ENCODE measurements at places on chromosomes 4 and X.
A peak's percentile ranks its signal among the peaks of the same experiment; 100 is the strongest.

DNA sequence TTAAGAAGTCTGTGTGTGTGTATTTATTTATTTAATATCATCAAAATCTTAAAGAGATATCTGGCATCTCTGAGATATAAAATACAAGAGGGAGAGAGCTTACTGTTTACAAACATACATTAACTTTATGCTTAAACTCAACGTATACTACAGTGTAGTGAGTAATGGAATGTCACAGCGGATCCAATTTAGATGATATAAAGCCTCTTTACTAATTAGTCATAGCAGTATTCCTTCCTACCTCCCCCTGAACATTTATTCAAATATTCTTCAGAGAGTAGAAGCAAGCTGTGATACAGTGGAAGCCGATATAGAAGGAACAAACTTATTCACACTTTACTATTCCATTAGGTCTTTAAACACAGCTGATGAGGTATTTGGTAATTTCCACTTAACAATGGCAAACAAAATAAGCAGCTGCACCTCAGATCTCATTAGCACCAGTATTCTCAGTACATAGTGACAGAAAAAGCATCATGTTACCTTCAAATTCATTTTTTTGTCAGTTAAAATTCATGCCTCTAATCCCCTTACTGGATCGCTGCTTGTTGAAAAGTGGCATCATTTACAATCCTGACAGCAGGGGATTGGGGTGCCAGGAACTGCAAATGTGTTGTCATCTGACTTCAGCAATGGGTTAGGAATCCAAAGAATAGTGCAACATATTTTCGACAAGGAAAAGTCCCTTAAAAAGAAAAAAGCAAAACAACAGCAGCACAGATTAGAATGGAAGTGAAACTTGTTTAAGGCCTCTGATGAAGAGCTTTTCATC is 658.7 kb upstream of the EPHA5 start:
- DNase-seq = no peak

GRCh38 chrX:57595381-57595811 is 3.6 kb downstream of the ZXDB start:
- peak; percentile 41 for DNase-seq

DNA sequence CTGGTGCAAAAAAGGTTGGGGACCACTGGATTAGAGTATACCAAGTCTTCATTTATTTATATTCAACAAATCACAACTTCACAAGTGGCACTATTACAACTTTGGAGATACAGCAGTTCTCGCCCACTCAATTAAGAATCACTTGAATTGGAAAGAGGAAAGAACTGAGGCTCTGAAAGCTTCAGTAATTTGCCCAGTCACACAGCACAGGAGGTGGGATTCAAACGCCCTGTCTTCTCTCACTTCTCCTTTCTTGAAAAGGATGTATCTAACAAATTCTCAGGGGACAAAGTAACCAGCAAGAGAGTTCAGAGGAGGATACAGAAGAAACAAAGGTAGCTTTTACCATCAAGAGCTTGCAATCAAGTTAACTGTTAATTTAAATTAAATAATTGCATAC is 12.4 kb downstream of the SMIM14 start:
- no peak for DNase-seq

- DNase-seq = no peak
These were observed 36.6 kb downstream of the DAPP1 start for GRCh38 chr4:99853190-99853589.

DNA sequence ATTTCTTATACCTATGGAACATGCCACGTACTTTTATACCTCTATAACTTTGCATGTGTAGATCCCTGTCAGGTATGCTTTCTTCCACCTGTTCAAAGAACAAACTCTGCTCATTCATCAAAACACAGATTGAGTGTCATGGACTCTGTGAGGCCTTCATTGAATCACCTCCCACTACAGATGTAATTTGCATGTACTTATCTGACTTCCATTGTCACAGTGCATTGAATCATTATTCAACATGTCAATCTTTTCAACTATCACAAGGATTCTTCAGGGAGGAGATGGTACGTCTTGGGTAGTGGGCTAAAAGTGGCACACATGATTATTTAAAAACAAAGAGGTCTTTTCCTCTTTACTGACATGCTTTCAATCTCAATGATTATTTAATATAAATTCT is 24.1 kb downstream of the SPOCK3 start:
- no peak for DNase-seq

GRCh38 chr4:8200302-8200975 is 1.3 kb downstream of the SH3TC1 start:
- no peak for DNase-seq

DNA sequence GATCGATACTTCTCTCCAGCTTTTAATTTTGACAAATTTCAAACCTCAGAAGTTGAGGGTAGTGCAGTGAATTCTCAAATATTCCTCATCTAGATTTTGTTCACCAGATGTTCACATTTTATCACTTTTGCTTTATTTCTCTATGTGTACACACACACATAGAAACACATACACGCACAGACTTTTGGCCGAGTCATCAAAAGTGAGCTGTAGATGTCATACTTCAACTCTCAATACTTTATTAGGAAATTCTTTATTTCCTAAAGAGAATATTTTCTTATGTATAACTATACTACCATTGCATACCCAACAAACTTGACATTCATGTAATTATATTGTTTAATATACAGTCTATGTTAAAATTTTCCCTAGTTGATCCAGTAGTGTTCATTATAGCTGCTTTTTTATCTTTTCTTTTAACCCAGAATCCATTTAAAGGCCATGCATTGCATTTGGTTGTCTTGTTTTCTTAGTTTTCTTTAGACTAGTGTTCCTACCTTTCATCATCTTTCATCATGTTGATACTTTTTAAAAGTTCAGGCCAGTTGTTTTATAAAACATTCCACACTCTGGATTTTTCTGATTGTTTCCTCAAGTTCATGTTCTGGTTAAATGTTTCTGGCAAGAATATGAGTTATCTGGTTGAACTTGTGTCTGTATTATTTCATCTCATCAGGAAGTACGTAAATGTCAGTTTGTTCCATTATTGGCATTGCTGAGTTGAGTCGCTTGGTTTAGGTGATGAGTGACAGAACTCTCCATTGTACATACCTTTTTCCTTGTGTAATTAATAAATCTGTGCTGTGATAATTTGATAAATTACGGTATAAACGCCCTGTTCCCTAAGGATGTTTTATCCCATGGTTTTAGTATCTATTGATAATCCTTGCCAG is 94.1 kb upstream of the TLR2 start:
- DNase-seq = no peak

GRCh38 chr4:112105201-112105969 is 39.9 kb upstream of the FAM241A start:
- no peak for DNase-seq

GRCh38 chr4:101458914-101459313 is 111.6 kb upstream of the PPP3CA start:
- no peak for DNase-seq

DNA sequence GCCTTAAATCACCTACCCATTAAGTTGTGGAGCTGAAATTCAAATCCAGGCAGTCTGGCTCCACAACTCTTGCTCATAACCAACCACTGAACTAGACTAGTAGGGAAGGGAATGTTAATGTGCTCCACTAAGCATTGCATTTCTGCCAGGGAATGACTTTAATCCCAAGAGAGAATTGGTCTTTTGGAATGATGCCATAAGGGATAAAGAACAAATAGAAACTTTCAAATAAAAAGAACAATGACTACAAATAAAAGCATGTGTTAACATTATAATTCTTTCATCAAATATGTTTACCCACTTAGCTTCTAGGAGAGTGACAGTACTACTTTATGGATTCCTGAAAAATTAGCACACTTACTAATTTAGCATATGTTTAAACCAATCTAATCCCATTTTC is 905.9 kb downstream of the CENPC start:
- no peak for DNase-seq

DNA sequence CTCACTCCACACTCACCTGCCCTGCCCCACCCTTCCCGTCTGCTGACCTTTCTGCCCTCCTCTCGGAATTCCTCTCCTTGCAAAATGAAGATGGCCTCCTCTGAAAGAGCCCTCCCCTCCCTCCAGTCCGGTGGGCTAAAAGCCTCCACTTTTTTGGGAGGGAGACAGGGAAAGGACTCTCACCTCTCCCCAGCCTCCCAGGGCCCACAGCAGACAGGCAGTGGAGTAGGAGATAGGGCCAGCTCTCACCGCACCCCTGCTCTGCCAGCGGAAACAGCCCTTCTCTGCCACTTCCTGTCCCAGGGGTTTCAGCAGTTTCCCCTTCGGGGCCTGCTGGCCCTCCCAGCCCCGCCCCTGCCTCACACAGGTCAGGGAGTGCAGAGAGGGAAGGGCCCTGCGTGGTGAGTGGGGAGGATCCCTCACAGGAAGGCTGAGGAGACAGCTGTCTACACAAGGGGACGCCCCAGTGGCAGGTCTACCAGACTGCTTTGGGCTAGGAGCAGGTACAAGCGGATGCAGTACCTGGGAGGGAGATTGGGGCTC is 18.2 kb downstream of the ELF4 start:
- DNase-seq = no peak

DNA sequence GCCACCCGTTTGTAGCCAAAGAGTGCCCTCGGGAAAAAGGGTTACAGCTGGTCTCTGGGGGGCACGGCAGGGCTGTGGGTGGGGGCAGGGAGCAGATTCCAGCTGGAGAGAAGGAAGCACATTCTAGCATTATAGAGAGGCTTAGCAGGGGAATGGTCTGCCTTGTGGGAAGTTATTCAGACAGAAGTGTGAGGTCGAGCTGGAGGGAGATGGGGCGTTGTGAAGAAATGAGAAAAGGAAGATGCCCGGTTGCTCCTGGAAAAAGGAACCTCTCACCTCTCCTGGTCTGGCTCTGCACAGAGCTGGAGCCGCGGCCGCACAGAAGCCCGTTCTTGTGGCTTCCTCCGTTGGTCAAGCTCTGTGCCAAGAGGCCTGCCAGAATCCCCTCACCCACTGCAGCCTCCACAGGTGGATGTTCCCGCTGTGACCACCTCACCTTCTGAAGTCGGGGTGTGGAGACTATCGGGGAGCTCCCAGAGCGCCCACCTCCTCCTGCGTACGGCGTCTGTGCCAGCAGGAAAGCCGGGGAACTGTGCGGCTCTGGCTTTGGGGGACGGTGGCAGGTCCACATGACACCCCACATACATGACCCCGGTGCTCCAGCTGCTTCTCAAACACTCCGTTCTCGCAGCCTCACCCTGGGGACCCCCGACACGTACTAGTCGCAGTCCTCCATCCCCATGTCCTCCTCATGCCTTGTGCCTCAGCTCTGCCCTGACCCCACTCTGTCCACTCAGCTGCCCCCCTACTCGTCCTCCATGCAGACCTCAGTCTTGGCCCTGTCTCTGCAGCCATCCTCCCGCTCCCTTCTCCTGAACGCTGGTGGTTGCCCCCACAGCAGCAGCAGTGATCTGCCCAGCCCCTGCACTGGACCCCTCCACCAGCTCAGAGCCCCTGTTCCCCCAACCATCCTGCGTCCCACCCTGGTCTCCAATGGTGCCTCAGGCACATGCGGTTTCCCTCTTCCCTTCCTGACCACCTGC is 52.2 kb upstream of the HGFAC start:
- DNase-seq = no peak

DNA sequence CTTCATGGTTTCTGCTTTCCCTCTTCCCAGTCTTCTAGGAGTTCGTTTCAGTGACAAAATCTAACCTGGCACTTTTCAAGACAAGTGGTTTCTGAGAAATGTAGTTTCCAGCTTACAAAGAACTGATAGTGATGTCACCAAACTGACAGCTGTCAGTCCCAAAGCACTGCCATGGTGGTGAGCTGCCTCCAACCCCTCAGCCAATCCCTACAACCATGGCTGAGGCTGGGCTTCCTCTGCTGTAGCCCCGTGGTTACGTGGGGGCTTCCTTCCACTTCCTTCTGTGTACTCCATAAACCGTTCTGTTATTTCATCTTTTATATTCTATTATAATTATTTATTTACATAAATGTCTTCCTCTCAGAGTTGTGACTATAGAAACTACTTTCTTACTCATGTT is 198.6 kb upstream of the AGA start:
- DNase-seq = no peak

- DNase-seq = no peak
These were observed 33.5 kb upstream of the ITM2A start for GRCh38 chrX:79400623-79401022.

DNA sequence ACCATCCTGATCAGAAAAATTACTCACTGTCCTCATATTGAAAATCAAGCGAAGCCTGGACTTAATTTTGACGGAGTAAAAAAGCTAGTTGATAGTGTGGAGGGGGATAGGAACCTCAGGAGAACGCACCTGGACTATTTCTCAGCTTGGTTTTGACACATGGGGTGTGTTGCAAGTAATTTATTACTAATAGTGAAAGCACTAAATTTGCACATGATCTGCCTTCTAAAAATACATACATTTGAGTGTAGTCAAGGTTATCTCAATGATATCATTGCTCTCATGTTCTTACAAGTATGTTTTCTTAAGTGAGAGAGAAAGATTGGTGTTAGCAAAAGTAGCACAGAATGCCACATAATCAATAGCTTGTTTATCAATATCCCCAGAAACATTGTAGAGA is 29.5 kb downstream of the LRIT3 start:
- no peak for DNase-seq

DNA sequence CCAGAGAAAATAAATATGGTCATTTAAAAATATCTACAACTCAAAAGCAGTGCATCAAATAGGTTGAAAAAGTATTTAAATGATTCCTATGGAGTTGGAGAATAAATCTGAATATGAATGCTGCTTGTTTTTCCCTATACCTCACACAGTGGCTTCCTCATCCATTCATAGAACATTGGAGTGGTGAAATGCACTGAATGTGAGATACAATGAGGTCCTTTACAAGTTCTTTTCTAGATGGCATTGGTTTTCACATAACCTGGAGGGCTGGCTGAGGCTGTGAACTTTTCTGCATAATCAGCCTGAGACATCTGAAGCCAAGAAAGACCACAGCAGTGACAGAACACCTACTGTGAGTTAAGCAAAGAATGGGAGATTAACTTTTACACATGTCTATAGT is 279.1 kb upstream of the NRK start:
- no peak for DNase-seq

- DNase-seq = no peak
These were observed 43.5 kb upstream of the SERTM2 start for GRCh38 chrX:111467896-111468295.

GRCh38 chr4:68324519-68325262 is 25.2 kb downstream of the YTHDC1 start:
- no peak for DNase-seq

DNA sequence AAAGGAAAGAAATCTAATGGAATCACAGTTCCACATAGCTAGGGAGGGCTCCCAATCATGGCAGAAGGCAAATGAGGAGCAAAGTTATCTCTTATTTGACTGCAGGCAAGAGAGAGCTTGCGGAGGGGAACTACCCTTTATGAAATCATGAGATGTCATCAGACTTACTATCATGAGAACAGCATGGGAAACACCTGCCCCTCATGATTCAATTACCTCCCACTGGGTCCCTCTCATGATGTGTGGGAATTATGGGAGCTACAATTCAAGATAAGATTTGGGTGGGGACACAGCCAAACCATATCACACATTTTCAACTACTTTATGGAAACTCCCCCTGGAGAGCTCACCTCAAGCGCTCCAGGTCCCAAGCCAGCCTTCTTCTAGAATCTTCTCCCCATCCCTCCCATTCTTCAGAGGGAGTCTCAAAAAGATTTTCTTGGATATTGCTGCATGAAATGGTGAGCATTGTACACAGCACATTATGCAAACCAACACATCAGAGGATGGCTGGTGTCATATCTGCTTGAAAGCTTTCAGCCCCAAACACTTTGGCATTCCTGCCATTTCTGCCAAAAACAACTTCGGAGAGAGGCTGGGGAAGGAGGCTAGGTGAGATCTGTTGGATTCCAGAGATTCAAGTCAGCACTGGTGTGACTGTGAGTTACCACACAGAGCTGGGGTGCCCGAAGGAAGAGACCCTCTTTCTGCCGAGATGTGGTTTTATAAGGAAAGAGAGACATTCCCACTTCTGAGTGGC is 6.9 kb downstream of the FGFBP1 start:
- DNase-seq = no peak

GRCh38 chrX:123081776-123082175 is 102.3 kb upstream of the GRIA3 start:
- DNase-seq = no peak
